ENCODE measurements at places on chromosomes 11 and 22.

DNA sequence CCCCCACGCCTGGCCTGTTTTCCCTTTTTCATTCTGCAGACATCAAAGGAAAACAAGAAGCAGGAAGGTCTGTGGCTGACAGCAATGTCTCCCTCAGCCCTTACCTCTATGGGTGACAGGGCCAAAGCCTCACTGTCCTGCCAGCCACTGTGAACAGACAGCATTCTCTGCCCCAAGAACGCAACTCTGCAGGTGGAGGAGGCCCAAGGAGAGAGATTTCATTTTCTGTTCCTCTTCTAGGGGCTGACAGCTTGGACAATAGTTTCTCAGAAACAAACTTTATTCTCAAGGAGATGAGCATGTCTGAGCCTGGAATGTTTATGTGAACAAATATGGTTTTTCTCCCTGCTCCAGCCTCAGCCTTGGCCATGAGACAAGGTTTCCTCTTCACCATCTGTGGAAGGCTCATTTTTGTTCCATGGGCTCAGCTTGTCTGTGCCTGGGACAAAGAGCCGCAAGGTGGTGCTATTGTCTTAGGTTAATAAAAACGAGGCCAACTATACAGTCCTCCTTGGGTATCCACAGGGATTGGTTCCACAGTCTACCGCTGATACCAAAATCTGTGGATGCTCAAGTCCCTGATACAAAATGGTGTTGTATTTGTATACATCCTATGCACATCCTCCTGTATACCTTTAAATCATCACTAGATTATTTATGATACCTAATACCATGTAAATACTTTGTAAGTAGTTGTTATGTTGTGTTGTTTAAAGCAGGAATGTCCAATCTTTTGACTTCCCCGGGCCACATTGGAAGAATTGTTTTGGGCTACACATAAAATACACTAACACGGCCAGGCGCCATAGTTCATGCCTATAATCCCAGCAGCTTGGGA lies 5.8 kb downstream of the PIWIL3 start:
- DNase-seq = peak; percentile 73

- peak; percentile 82 for DNase-seq
Observed at GRCh38 chr11:12110201-12110713, at the start of gene MICAL2. Gene MICAL2, plus strand, starts transcription at chr11:12110590. Its CDS starts 51,566 bp downstream, at chr11:12162156.

GRCh38 chr11:78796956-78797355 lies 222.3 kb upstream of the NARS2 start:
- no peak for DNase-seq

DNA sequence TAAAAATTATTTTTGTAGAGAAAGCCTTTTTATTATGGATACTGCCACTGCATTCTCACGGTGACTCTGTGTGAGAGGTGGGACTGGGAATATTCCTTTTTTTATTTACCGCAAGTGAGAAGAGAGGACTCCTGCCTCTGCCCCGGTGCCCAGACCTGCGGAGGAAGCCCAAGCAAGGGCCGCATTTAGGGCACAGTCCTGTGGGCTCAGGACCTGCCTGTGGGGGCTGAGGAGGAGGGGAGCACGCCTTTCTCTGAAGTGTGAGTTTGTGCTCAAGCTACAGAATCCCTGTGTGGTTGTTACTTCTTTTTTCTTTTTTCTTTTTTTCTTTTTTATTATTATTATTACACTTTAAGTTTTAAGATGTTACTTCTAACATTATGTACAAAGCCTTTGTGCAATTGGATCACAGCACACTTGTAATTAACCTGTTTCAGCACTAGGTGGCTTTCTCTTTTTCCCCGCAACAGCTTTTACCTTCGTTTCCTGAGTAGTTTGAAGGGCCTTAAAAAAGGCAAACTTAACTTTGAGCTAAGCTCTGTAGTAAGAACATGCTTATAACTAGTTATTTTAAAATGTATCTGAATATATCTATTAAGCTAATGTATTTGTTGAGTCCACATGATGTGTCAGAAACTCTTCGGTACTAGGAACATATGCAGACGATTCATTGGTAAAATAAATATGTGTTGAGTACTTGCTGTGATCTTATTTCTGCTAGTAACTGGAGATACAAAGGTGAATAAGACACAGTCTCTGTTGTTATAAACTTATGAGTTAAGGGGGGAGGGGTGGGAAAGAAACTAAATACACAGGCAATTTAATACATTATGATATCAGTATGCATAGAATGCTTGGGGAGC lies 18.3 kb downstream of the AMOTL1 start:
- DNase-seq = peak; percentile 77

DNA sequence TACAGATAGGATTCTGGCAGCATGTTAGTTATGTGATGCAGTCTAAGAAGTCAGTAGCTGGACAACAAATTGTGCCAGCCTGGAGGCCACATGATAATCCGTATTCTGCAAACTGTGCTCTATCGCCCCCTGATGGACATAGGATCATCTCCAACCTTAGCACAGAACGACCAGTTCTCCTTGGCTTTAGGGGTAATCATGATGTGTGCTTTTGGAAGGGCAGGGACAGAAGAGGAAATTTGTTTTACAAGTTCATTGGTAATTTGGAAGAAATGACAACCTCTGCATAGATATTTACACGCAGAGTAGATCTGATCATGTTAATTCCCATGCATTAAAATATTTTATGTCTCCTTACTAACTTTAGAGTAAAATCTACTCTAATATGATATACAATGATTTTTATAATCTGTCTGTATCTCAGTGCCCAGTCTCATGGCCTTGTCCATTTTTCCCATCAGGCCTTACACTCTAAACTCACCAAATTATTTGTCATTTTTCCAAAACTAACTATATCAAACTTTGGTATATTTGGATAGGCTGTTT lies 12.1 kb downstream of the OR10D3 start:
- peak; percentile 67 for DNase-seq

DNA sequence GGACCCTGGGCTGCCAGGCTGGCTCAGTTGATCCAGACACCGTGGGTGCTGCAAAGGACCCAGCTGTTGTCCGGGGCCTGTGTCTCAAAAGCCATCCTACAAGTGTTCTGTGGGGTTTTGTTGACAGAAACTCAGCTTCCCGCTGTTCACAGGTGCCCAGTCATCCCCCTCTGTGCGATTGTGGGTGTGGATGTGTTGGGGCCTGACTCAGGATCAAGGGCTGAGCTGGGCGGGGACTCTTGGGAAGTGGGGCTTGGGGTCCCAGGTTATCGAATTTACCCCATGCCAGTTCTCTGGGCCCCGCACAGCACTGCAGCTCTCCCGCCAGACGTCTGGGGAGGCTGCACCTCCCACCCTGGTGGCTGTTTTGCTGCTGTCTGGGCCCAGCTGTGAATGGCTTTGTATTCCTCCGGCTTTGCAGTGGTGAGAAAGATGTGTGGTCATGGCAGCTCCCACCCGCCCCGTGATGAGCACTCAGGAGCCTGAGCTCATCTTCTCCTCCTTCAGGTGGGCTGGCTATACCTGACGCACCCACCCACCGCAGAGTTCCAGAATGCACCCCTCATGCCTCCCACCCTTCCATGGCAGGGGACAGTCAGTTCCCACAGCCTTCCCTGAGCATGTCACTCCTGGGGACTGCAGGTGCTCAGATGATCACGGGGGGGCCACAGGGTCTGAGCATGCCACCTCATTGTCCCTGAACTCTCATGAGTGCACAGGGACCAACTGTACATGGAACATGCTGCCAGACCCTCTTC lies 3.6 kb upstream of the AP2A2 start:
- DNase-seq = no peak

GRCh38 chr22:19526076-19526701 lies 2.0 kb upstream of the CLDN5 start:
- DNase-seq = no peak

DNA sequence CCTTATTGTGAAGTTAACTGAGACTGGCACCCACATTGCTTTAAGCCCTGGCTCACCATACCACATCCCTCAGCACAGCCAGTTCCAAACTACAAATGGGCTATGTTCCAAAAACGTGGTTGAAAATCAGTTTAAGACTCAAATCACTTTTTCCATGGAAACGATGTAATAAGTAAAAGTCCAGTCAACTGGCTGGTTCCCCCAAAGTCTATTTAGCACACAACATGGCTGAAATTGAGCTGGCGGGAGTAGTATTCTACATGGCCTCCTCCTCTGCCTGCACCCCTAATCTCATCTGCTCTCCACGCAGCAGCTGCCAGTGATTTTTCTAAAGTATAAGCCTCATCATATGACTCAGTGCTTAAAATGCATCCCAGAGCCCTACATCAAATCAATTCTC lies 40.9 kb upstream of the BIRC3 start:
- no peak for DNase-seq

DNA sequence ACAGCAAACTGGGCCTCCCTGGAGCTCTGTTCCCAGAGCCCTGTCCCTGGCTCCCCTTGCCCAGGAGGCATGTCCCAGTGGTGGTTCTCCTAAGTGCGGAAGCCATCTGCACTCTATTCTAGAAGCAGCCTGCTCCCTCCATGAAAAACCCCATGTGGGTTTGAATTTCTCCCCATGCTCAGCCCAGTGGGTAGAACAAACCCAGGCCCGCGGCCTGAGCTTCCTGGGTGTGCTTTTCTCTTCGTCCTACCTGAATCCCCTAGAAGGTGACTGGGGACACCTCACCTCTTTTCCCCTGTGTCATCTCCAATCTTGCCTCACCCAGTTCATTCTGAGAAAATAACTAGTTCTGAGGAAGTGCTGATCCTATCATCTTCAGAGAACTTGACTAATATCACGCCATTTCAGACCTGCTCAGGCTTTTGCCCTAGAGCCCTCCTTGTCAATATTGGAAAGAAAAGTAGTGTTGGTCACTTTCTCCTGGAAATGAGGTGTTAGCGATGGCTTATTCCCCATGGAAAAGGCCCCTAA lies 15.9 kb downstream of the IL10RA start:
- no peak for DNase-seq

GRCh38 chr22:30511109-30511508 lies 5.6 kb upstream of the SEC14L4 start:
- no peak for DNase-seq

DNA sequence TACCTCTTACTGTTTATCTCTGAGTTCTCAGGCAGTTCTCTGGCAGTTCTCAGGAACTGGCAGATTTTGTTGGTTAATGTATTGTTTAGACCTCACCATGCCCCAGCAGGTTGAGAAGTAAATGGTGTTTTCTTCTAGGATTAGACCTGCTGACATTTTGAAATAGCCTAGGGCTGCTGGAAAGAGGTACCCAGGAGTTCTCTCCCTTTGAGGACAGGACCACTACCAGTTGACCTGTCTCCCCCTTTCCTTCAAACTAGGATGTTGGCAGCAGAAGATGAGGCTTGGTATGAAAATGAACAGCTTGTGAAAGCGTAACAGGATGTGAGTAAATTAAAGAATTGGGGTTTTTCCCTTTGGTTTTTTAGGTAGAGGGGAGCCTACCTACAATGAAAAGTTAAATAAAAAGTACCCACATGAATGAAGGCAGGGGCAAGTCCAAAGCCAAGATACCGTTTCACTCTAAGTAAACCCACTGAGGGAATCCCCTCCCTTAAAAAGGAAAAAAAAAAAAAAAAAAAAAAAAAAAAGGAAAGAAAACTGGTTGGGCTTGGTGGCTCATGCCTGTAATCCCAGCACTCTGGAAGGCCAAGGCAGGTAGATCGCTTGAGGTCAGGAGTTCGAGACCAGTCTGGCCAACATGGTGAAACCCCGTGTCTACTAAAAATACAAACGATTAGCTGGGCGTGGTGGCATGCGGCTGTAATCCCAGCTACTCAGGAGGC lies 96.2 kb downstream of the PDHX start:
- no peak for DNase-seq

GRCh38 chr11:126879516-126879915 lies 121.1 kb downstream of the KIRREL3 start:
- no peak for DNase-seq

DNA sequence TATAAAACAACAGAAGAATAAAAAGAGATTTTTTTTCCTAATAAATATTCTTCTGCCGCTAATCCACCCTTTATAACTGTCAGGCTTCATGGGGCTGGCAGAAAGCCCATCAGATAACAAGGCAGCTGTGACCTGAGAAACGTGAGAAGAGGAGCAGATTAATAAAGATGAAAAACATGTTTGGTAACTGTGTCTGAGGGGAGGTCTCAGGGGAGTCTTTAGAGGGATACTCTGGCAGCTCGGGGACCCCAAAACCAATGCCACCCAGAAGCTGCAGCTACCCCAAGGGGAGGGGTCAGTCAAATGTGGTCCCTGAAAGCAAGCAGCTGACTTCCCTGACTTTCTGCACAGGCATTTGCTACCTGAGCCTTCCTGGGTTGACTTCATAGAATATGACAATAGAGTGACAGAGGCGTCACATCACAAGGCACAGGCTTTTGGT lies 48.4 kb upstream of the POU2AF1 start:
- DNase-seq = no peak

DNA sequence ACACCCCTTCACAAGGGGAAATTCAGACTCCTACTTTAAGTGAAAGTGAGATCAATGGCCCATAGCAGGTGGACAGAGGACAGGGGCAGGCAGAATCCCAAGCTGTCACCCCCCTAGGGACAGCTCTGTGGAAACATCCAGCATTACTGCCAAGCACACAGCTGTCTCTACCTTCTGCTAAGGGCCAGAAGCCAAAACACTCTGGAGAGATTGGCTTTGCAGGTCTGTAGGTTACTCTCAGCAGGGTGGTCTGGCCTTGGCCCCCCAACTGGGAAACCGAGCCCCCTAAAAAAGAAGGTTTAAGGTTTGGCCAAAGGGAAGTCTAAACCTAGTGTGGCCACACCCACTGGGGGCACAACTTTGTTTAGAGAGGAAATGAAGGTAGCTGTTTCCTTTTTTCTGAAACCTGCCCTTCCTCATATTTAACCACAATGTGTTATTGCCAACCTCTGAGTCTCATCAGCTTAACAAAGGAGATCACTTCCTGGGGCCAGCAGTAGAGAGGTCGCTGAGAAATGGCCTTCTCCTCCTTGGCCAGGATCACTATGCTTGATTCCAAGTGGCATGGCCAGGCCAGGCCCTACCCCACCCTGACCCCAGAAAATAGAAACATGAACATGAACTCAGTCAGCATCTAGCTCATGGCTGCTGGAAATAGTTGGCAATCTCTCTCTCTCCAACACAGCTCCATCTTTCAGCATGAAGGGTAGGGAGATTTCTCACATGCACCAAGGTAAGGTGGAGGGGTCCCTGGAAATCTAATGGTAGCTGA lies 25.9 kb upstream of the SCARF2 start:
- peak; percentile 54 for DNase-seq

- DNase-seq = no peak
Observed at GRCh38 chr11:44809283-44809682, 82.5 kb downstream of the TSPAN18 start.

GRCh38 chr22:36029406-36029755 lies 757 bp upstream of the RBFOX2 start:
- DNase-seq = no peak

DNA sequence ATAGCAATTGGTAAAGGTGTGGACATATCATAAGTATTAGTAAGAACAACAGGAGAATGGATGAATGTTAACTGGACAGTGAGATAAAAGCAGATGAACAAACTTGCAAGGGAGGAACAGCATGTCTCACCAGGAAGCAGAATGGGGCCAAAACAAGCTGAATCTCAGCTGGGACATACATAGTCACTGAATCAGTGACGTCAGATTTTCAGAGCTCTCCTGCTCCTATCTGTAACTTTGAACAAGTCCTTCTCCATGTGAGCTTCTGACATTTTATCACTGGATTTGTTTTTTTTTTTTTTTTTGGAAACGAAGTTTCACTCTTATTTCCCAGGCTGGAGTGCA lies 118.7 kb downstream of the BBOX1 start:
- no peak for DNase-seq
